ENCODE measurements at places on chromosomes 2 and 18.

DNA sequence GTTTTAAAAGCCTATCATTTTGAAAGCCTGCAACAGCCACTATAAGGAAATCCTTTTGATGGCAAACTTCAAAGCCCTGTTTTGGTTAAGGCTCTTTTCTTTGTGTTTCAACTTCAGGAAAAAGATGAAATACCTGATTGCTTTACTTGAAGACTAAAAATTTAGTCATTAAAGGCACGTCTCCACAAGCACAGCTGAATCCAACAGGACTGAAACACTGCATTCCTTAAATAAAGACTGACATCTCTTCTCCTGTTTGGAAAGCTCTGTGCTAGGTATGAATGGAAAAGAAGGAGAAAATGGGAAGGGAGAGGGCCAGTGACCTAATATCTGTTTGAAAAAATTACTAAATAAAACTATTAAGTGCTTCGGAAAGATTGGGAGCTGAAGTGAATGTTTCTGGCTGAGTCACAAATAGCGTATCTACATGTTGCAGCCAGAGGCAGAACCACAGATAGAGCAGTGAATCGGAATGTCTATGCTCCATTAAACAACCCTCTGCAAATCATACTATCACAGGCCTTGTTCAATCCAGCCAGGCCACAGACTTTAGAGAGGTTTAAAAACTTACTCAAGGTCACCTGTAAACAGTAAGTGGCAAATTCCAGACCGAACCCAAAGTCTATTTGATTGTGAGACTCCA, 21.1 kb upstream of the RALBP1 start:
- DNase-seq: no peak

GRCh38 chr2:30048636-30049175, 98.1 kb upstream of the YPEL5 start:
- DNase-seq: no peak

- DNase-seq: no peak
Measured at GRCh38 chr2:51990684-51991083, 958.8 kb upstream of the NRXN1 start.

DNA sequence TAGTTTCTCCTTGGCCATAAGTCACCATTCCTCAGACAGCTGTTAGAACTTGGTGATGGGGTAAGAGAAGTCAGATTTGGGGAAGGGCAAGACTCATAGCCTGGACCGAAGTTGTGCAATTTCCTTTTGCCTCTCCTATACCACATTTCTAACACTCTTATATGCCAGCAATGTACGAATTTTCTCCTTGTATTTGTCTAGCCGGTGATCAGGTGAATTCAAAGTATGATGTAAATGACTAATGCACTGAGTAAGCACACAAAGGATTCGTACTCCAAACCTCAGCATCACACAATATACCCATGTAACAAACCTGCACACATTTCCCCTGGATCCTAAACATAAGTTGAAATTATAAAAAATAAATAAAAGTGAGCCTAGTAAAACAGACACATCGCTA, 1143.5 kb upstream of the CELF4 start:
- no peak for DNase-seq

DNA sequence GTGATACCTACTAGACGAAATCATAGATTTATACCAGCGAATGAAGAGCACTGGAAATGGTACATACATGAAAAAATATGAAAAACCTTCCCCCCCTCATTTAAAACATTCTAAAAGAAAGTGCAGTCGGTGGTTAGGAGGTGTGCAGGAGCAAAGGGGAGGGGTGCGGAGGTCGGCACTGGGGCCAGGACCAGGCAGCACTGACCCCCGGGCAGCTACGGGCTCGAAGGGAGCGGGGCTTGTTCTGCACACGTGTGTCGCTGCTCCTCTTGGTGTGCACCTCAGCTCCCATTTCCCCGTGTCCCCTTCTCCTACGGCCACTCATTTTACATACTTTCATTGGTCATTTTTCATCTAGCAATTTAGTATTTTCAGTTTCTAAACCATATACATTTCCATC, 89.0 kb downstream of the LAMA1 start:
- no peak for DNase-seq

- DNase-seq: no peak
Measured at GRCh38 chr2:239836021-239836765, 188.9 kb downstream of the NDUFA10 start.

GRCh38 chr2:120419073-120419472, 73.1 kb downstream of the INHBB start:
- no peak for DNase-seq

DNA sequence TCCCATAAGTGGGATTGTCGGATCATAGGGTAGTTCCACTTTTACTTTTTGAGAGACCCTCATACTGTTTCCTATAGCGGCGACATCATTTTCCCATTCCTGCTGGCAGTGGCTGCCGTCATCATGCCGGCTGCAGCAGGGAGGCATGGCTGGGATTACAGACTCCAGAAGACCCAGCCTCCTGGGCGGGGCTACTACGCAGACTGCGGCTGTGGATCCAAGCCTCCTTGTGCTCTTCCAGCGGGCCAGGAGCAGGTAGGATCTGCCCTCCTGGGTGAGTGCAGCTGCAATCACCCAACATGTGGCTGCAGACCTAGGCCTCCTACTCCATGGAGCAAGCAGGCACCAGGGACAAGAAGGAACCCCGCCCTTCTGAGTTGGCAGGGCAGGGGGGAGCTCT, 359.2 kb downstream of the GALR1 start:
- DNase-seq: no peak

DNA sequence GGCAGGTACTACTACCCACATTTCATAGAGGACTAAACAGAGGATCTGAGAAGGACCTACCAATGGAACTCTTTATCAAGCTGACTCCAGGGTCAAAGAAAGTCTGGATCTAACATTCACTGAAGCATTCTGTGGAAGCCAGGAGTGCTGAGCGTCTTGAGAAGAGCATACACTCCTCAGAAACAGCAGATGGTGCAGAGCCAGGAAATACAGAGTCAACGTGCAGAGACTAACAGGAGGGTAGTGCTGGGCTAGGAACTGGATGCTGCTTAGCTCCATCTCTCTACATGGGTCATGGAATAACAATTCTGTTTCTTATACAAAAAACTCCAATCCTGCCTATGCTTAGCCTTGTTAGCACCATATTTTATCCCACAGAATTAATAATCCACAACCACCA, 5.5 kb upstream of the SERTAD2 start:
- DNase-seq: no peak

GRCh38 chr2:181420259-181421130, 36.7 kb upstream of the ITGA4 start:
- no peak for DNase-seq

GRCh38 chr2:28606986-28607441, 111.2 kb downstream of the PLB1 start:
- DNase-seq: no peak

GRCh38 chr2:160317181-160318099, 117.4 kb upstream of the ITGB6 start:
- no peak for DNase-seq

DNA sequence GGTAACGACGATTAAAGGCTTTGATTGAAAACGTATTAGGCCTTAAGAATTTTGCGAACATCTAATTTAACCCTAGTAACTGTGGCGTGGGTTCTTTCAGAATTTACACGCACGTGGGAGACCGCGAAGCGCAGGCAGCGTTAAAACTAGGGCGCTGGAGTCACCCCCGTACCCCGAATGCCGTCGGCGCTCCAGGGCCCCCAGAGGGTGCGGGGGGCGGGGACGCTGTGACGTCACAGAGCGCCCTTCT, 673 bp upstream of the SMCHD1 start:
- DNase-seq: peak; percentile 72

DNA sequence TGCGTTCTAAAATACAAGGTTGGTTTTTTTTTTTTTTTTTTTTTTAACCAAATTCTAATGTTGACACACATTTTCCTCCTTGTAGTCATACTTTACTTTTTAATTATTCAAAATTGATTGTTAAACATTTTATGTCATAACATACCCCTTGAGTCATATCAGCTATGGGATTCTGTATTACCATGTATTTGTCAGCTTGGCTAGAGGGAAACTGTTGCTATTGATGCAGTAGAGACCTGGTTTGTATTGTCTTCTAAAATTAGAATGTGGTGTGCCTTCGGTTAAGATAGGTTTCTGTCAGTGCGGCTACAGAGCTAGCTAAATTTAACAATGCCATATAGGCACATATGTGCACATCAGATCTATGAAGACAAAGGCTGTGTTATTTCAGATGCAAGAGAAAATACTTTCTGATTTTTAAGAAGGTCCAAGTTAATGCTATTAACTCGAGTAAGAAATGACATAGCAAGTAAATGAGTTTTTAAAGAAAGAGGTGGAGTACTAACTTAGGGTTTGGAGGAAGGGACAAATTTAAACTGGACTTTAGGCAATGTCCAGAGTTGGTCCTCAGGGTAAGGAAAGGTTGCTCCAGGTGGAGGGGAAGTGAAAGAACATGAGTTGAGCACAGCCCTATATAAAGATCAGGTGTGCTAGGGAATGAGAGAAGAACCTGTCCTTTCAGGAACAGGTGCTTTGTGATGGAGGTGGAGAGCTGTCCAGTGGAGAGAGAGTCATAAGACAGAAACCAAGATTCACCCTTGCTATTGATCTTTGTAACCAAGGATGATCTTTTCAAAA, 152.3 kb downstream of the PRPF40A start:
- no peak for DNase-seq

- no peak for DNase-seq
Measured at GRCh38 chr2:27128668-27129571, 5.3 kb downstream of the ABHD1 start.

- DNase-seq: no peak
Measured at GRCh38 chr2:37052600-37053332, 31.4 kb downstream of the HEATR5B start.

- no peak for DNase-seq
Measured at GRCh38 chr18:38539371-38539770, 973.8 kb upstream of the CELF4 start.

DNA sequence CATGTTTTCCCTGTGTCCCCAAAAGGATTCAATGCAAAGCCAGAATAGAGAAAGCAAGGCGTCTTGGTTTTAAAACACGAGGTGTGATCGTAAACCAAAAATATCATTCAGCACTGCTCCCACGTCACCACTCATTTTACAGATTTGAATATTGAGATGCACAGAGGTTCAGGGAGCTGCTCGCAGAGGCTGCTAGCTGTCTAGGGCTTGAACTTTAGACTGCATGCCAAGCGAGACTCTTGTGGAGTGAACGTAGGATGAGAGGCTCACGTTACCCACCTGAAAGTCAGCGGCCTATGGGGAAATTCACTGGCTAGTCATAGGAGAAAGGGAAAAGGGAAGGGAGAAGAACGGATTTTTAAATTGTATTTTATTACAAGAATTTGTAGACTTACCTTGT, 130.1 kb downstream of the MBP start:
- no peak for DNase-seq

- no peak for DNase-seq
Measured at GRCh38 chr2:192775459-192776262, 580.9 kb upstream of the TMEFF2 start.

GRCh38 chr2:236873636-236874035, 212.1 kb upstream of the COPS8 start:
- no peak for DNase-seq

GRCh38 chr18:44386401-44386800, 294.3 kb upstream of the SETBP1 start:
- no peak for DNase-seq

DNA sequence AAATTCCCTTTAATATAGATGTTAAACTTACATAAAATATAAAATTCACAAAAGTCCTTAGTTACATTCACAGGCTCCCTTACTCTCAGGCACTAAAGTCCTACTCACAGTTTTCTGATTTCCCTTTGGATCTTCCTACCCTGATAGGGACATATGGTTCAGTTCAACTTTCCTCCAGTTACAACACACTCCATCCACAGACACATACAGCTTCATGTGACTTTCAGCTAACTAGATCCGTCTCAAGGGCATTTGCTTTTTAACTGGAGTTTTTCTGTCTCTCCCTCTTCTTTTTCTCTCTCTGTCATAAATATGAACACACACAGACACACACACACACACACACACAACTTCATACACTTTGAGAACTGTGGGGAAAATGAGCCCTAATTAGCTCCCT, 419.2 kb downstream of the LRP1B start:
- DNase-seq: no peak

- no peak for DNase-seq
Measured at GRCh38 chr2:70463581-70463980, 90.0 kb downstream of the TGFA start.

DNA sequence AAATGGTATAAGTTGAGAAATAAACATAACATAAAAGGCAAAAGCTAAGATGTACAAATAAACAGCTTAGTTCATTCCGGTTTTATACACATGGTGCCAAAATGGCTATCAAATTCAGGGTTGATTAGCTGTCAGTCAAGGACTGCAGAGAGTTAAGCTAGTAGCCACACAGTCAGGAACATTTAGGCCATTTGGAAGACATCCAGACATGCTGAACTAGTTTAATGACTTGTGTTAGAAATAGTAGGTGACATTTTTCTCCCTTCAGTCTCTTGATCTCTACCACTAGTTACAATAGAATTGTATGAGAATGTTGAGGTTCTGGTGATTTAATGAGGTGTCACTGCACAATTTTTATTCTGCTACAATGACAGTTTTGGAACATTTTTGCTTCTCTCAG, 394.4 kb upstream of the SPHKAP start:
- DNase-seq: no peak

DNA sequence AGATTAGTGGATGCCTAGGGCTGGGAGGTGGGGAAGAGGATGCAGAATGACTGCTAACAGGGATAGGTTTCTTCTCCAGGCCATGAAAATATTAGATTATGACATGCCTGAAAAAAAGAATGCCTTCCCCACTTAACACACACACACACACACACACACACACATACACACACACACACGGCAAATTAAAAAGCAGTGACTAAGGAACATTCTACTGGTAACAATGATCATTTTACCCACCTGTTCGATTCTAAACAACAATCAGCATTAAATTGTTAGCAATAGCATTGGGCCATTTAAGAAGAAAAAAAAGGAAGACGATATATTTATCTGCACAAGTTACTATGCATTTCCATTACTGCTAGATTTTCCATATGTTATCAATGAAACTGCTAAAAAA, 10.8 kb downstream of the CACNB4 start:
- no peak for DNase-seq

DNA sequence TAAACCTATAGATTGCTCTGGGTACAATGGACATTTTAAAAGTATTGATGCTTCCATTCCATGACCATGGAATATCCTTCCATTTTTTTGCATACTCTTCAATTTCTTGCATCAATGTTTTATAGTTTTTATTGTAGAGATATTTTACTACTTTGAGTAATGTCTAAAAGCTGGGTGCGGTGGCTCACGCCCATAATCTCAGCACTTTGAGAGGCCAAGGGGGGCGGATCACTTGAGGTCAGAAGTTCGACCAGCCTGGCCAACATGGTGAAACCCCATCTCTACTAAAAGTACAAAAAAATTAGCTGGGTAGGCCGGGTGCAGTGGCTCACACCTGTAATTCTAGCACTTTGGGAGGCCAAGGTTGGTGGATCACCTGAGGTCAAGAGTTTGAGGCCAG, 88.5 kb downstream of the TLK1 start:
- no peak for DNase-seq

DNA sequence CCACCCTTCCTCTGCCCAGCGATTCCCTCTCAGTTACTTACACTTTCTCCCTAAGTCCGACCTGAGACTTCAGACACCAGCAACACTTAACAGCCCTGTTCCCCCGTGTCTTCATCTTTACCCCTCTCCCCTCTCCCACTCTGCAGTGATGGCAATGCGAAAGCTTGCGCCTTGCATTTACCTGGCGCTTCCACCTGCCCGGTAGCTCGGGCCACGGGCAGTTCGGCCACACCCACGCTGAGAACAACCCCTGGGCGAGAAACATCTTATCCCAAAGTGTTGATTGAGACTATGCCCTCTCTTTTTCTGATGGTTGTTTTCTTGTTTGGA, 558 bp downstream of the DNAJC10 start:
- DNase-seq: peak; percentile 5

Data from stimulated activated CD4-positive, alpha-beta T cell treated with anti-CD3 and anti-CD28 coated beads, Interleukin-1b, Interleukin-23, amount 100 ng/mL, for 4 hours (primary cell).